Hematopoietic multipotent progenitor cell treated with erythropoietin and hydrocortisone succinate and interleukin-3 and kit ligand, for 4 days (in vitro differentiated cells): ENCODE measurements at places on chromosomes 6 and 20.

GRCh38 chr6:142952614-142953013 lies 7.6 kb upstream of the HIVEP2 start:
- DNase-seq, result no peak

DNA sequence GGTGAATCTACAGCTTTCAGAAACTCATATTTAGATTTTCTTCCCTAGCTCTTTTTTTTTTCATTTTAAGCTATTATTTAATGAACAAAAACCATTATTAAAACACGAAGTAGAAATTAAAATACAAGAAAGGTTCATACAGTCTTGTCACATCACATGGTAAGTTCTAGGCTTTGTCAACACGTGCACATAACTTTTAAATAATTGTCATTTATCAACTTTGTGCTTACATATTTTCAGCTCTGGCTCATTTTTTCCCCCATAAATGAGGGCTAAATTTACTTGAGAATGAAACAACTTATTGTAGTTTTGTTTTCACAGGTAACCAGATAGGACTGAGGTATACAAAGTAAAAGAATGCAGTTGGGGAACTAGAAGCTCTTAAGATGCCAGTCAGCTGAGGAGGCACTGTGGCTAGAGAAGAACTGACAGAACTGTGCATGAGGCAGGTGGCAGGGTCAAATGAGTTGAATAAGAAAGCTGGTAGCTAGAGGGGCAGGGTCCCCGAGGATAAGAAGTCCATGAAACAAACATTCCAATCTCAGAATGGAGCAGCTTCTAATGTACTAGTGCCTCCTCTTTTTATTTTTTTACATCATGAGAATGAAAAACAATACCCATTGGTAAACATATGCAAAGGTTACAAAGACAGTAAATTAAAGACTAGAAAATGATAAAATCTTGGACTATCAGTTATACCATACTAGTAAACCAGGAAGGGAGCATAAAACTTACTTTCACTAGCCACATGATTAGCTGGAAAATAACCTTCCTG lies 141.5 kb downstream of the MYB start:
- peak; percentile 86 for DNase-seq

- no peak for DNase-seq
These were observed 28.1 kb downstream of the SLC22A23 start for GRCh38 chr6:3428700-3429099.

- no peak for DNase-seq
These were observed 20.6 kb downstream of the PLEKHG1 start for GRCh38 chr6:150620244-150620643.

GRCh38 chr6:26441977-26442376 lies 1.7 kb downstream of the BTN3A3 start:
- no peak for DNase-seq

DNA sequence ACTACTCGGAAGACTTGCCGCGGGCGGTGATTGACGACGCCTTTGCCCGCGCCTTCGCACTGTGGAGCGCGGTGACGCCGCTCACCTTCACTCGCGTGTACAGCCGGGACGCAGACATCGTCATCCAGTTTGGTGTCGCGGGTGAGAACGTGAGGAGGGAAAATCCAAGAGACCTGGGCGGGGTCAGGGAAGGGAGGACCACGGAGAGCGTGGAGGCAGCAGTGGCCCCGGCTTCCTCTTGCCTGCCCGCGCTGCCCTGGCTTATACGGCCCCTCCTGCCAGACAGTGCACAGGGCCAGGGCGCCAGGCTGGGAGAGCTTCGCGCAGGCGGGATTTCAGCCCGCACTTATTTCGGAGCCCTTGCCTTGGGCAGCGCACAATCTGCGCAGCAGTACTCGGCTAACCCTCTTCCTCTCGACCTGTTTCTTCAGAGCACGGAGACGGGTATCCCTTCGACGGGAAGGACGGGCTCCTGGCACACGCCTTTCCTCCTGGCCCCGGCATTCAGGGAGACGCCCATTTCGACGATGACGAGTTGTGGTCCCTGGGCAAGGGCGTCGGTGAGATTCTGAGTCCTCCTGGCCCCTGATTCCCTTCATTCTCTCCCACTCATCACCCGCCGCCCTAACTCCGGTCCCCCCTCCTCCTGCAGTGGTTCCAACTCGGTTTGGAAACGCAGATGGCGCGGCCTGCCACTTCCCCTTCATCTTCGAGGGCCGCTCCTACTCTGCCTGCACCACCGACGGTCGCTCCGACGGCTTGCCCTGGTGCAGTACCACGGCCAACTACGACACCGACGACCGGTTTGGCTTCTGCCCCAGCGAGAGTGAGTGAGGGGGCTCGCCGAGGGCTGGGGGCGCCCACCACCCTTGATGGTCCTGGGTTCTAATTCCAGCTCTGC lies 2.0 kb downstream of the MMP9 start:
- peak; percentile 28 for DNase-seq

- DNase-seq, result peak; percentile 60
These were observed 62.9 kb upstream of the ZNF217 start for GRCh38 chr20:53656293-53657202.

DNA sequence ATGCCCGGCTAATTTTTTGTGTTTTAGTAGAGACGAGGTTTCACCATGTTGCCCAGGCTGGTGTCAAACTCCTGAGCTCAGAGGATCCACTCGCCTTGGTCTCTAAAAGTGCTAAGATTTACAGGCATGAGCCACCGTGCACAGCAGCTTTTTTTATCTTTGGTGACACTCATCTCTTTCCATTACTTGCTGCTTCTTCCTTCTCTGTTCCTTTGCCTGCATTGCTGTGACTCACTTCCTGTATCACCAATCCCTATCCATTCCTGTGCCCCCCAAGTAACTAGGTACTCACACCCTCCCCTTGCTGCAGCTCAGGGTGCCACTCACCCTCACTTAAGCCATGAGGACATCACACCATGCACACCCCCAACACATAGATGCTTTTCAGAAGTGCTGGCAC lies 24.6 kb downstream of the KHDC1L start:
- peak; percentile 7 for DNase-seq

GRCh38 chr6:79005497-79005896 lies 72.6 kb downstream of the PHIP start:
- no peak for DNase-seq

DNA sequence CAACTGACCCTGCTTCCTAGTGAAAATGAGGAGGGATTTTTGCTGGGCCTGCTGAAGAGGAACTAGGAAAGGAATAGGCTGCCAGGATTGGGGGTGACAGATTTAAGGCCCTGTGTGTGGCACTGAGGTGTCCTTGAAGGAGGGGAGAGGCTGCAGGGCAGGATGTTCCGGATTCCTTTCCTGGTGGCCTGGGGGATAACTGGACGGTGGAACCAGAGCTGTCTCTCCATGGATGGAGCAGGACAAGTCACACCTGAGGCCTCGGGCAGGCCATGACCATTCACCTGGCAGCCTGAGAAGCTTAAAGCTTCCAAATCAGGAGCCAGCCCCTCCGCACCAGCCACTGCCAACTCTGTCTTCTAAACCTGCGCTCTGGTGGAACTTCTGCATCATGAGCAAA lies 56.0 kb upstream of the SLC22A23 start:
- no peak for DNase-seq

GRCh38 chr6:26362836-26363220 lies 2.2 kb upstream of the BTN3A2 start:
- no peak for DNase-seq

DNA sequence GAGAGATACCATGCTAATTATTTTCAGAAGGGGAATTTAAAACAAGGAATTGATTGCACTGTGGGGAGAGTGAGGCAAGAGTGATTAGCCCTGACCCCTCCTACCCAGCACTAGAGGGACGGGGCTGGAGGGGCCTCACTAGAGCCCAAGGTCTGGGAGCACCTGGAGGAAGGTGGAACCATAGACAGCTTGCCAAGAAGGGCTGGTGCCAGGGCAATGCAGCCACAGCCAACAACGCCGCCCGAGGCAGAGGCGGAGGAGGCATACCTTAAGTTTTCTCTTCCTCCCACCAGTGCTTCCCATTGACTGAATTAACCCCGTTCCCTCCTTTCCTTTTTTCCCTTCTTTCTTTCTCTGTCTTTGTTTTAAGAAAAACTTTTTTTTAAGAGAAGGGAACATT lies 40.0 kb downstream of the IYD start:
- DNase-seq, result no peak
